Epithelial cell of prostate (primary cell): ENCODE measurements at places on chromosomes 6 and 20.
A peak's percentile ranks its signal among the peaks of the same experiment; 100 is the strongest.

GRCh38 chr6:113299531-113299930 is 557.6 kb upstream of the MARCKS start:
- DNase-seq: no peak

GRCh38 chr6:33865478-33866077 is 61.8 kb upstream of the MLN start:
- DNase-seq: no peak

DNA sequence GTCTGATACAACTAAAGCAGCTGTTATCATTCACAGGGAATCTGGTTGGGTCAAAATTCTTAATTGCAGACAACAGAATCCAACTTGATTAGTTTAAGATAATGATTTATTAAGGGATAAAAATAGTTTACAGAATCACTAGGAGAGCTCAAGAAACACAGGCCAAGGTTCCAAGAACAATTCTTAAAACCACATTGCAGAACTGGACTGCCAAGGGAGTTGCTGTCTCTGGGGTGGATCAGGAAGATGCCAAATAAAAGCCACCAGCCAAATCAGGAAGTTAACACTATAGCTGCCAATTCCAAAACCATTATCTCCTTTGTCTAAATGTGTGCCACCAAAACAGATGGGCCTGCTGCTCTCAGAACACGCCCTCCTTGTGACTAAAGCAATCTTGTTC is 53.7 kb downstream of the NUDT3 start:
- no peak for DNase-seq

GRCh38 chr20:49935746-49936152 is 448 bp upstream of the RNF114 start:
- DNase-seq: no peak

DNA sequence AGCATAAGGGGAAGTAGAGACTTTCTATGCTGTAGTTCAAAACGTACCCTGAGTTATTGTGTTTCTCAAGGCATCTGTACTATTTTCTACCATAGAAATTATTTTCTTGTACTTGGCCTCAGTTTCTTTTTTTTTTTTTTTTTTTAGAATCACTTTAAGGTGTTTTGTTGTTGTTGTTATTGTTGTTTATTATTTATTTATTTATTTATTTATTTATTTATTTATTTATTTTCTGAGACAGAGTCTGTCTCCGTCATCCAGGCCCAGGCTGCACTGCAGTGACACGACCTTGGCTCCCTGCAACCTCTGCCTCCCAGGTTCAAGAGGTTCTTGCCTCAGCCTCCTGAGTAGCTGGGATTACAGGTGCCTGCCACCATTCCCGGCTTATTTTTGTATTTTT is 179.1 kb downstream of the GRIK2 start:
- DNase-seq: no peak

DNA sequence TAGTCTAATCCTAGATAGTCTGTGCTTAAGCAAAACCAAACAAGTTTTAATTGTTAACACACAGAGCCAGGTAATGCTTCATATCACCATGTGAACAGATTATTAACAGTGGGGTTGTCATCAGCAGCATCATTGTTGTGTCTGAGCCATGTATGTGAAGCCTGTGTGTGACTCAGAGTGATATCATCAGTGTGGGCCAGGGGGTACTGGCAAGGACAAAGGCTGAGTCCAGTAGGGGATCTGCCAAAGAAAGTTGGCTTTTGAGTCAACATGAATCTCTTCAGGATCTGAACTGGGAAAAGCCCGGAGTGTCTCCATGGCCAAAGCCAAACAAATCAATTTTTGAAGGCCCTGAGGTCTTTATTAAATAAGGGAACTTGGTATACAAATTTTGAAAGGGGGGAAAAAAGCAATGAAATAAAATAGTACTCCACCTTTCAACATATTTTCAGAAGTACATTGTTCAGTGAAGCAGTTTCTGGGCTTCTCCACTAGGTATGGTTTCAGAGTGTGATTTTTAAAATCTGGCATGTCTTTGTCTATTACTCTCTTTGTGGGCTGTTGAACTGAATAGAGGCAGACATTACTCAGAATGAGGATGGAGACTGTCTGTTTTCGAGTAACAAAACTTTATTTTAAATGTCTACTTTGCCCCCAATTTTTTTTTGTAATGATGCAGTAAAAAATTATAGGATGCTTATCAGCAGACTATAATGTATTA is 444.2 kb upstream of the JAG1 start:
- peak; percentile 94 for DNase-seq
